ENCODE measurements at places on chromosomes 2 and 18.

DNA sequence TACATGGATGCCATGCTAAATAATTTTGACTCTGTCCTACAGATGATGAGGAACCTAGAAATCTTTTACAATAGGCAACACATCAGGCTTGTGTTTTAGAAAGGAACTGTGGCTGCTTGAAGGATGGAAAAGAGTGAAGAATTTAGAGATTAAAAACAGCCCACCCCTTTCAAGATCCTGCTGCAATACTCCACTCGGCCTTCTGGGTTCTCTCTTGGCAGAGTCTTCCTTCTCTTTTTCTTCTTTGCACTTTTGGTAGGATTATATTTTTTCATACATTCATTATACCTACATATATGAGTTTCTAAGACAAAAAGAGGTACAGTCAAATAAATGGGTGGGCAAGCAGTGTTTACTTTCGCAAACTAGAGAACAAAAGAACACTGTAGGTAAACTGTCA, 474.3 kb downstream of the ERBB4 start:
- DNase-seq = no peak

DNA sequence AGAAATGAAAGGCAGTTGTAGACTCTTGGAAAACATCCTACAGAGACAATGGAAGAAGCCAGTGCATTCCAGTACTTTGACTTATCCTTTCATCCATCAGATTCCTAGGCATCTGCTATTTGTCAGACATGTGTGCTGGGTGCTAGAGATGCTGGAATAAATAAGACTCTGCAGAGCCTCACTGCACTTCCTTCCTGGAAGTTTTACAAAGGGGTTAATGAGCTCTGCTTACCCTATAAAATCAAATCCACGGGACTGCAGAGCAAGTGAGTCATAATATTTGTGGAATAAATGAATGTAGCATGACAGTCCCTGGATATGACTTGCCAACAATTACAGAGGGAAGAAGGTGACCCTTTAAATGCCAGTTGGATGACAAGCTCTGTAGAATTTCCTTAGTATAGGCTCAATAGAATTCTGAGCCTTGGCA, 52.7 kb upstream of the NPAS2 start:
- no peak for DNase-seq

GRCh38 chr2:224687156-224687555, 29.0 kb downstream of the CCDC195 start:
- DNase-seq = no peak

- no peak for DNase-seq
These were observed 11.5 kb downstream of the GAL3ST2 start for GRCh38 chr2:241788135-241788534.

GRCh38 chr18:50042611-50043010, 152.3 kb downstream of the MYO5B start:
- DNase-seq = no peak

DNA sequence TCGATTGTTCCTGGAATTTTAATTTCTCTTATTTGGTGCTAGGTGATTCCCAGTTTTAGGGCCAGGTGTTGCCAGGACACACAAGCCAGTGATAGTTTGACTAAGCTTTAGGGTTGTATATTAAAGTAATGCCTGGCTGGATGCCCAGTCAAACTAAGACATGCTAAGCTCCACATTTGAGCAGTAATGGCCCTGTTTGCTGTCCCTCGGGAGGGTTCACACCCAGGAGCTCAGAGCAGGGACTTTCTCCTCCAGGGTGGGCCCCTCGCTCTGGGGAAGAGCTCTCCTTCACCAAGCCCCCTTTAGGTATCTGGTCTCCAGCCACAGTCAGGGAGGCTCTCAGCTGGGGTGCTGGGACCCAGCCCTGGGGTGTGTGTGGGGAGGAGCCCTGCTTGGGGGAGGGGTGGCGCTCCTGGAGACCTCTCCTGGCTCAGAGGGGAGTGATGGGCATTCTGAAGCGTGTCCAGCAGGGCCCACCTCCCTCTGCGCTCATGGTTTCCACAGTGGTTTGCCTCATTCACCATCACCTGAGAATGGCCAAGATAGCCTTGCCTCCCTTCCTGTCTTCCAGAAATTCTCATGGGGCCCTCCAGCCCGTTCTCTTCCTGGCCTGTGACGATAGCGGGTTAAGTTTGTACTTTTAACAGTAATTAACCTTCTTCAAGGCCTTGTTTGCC, 31.7 kb downstream of the INPP4A start:
- no peak for DNase-seq

DNA sequence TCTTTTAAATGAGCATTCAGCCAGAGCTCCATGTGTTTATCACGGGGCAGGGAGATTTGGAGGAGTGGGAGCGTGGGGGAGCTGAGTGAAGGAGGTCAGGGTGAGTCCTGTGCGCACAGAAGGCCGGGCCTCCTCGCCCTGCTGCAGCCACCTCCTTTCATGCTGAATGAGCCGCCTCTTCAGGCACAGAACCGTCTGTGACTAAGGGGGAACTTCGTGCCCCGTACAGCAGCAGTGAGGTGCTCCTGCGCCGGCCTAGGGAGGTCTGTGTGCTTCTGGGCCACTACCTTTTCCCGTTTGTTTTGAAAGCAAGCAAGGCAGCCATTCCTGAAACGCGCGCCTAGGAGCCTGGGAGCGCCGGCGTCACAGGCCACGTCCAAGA, 27.1 kb upstream of the ZNF516 start:
- no peak for DNase-seq

GRCh38 chr2:136025057-136025973, 39.9 kb upstream of the DARS1 start:
- DNase-seq = no peak

DNA sequence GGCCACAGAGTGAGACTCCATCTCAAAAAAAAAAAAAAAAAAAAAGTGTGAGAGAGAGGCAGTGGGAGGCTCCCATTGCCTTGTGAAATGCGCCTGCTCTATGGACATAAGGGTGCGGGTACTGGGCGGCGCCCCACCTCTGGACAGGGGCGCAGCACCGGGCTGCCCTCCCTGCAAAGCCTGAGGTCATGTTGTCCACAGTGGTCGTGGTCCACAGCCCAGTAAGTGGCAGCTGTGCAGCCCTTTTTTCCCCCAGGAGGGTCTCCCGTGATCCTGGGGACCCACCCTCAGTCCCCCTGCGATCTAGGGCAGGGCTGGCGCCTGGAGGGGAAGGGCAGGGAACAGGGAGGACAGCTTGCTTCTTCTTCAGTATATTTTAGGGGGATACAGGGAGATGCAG, 37.8 kb downstream of the LPIN1 start:
- no peak for DNase-seq

DNA sequence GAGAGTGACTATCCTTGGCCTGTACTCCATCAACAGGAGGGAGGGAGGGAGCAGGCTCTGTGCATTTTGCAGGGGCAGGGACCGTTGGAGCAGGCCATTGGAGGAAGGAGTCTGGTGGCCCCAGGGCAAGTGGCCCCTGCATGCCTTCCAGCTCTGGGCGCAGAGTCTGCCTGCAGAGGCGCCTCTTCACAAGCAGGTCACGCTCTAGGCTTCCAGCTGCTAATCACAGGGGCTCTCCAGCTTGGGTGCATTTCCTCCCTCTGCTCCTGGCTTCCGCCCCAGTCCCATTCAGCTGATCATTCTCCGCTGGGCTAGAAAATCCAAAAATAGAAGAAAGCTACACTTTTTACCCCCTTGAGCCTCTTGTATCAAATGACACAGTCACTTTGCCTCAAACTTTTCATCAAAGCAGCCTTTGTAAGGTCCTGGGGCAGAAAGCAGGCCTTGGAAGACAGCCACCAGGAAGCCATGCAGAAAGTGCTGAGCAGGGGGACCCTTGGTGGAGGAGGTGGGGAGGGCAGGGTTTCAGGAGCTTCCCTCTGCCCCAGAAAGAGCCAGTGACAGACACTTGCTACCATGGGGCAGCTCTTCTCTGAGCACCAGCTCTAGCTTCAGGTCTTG, 11.3 kb downstream of the TMEM247 start:
- no peak for DNase-seq

DNA sequence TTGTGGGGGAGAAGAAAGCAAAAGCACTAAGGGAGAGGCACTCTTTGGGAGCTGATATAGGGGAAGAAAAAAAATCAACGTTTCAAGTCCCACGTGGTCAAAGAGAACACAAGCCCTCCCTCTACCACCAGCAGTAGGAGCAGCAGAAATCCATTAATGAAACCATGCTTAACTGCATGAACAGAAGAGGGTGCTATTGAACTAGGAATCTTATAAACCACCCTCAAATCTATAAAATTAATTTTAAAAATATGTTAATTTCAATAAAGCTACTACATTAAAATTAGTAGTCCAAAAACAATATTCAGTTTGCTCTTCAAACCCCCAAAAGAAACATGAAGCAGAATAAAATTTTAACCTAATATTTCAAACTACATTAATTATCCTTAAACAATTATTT, 147.8 kb downstream of the TMEM18 start:
- no peak for DNase-seq

DNA sequence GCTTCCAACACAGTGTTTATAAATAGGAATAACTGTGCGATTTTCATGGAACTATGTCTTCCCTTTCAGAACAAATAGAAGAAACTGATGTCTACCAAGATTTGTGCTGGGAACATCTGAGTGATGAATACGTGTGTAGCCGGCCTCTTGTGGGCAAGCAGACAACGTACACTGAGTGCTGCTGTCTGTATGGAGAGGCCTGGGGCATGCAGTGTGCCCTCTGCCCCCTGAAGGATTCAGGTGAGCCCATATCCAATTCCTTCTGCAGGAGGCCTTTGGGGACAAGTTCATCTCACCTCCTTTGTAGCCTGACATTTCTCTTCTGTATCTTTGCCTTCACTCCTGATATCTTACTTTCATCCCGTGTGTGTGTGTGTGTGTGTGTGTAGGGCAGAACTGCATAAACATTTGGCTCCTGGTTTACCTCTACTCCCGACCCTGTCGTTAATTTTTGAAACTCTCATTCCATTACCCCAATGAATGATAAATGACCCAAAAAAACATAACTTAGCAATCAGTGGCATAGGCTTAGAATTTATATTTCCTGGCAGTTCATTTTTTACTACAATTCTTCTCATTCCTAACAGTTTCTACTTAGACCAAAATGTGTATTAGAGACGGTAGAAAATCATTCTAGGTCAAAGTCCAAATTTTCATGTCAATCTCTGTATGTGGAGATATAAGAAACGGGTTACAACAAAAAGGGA, 111.0 kb upstream of the RASGRP3 start:
- DNase-seq = no peak

DNA sequence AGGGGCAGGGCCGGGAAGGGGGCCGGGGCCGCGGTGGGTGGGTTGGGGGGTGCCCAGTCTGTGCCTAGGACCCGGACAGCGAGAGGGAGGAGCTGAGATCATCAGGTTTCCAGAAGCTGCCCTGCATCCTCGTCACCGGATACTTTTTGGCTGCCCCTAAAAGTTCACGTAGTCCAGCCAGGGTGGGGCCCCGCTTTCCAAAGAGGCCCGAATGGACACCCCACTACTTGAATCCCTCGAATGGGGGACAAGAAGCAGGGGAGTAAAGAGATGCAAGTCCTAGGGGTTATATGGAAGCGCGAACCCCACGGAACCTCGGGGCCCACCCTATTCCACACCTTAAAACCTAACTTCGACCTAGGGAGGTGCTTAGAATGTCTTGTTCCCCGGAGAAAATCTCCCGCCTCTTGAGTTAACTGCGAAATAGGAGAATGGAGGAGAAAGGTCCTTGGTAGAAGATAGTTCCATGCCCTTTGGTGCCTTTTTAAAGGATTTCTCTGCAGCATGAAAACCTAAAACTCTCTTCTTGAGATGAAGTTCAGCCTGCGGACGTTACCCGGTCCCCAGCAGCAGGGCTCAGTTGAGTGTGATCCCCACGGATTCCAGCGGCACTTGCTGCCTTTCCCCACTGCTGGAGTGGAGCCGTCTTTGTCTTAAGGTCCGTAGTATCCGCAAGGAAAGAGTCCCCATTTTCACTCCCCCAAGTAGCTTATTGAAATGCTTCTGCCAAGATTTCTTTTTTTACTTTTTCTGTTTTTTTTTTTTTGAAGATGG, 2.1 kb upstream of the RNF152 start:
- DNase-seq = no peak

- DNase-seq = no peak
These were observed 265.3 kb downstream of the PAX3 start for GRCh38 chr2:222033541-222033940.

DNA sequence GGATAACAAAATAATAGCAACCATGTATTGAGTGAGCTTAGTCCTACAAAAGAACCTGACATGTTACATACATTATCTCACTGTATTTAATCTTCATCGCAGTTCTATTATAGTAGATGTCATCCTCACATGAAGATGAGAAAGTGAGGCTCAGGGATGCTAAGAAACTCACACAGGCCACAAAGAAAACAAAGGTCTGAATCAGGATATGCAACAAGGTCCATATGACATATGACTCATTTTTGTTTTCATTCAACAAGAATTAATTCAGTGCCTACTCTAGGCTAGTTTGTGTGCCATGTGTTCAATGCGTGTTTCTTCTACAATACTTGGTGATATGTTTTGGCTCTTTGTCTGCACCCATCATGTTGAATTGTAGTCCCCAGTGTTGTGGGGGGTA, 219.7 kb upstream of the EPHA4 start:
- no peak for DNase-seq

DNA sequence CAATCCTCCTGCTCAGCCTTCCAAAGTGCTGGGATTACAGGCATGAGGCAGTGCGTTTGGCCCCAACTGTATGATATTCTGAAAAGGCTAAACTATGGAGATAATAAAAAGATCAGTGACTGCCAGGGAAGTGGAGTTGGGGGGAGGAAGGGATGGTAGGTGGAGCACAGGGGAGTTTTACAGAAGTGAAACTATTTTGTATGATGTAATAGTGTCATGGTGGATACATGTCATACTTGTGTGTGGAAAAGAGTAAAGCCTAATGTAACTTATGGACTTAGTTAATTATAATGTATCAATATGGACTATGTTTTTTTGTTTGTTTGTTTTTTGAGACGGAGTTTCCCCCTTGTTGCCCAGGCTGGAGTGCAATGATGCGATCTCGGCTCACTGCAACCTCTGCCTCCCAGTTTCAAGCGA, 2.9 kb upstream of the GGCX start:
- no peak for DNase-seq

- DNase-seq = no peak
These were observed 59.2 kb downstream of the IL1R2 start for GRCh38 chr2:102050854-102051391.

- DNase-seq = no peak
These were observed 67.3 kb downstream of the ASB1 start for GRCh38 chr2:238493880-238494572.

DNA sequence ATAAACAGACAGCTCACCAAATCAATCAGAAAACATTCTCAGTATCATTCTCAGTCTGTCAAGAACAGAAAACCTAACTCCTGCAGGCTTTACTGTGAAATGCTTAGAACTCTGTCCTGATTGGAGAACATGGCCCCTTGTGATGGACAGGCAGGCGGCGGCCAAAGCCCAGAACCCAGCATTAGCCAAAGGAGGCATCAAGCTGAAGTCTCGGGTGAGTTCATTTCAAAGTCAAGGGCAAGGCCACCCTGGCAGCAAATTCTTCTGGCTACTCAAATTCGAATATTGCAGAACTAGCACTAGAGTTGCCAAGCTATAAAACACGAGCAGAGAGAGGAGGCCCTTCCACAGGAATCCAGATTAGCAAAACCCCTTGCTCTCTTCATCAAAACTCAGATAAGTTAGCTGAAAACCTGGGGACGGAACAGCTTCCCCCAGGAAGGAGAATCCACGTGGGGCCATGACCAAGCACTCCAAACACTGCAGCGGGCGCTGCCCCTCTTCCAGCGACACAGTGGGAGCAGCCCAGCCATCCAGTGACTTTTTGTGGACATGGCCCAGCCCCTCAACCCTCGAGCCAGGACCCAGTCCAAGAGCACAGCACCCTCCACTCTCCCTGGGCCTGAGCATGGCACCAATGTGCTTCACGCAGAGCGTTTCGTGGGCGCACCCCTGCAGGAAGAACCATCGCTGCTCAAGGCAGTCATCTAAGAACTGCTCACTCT, 98.6 kb downstream of the HDAC4 start:
- DNase-seq = no peak

Measured in stimulated activated CD8-positive, alpha-beta memory T cell treated with anti-CD3 and anti-CD28 coated beads, Interleukin-15, amount 100 ng/mL, for 24 hours (primary cell).